Activated CD8-positive, alpha-beta memory T cell treated with anti-CD3 and anti-CD28 coated beads for 4 hours (primary cell): ENCODE measurements at places on chromosomes 13 and 19.

DNA sequence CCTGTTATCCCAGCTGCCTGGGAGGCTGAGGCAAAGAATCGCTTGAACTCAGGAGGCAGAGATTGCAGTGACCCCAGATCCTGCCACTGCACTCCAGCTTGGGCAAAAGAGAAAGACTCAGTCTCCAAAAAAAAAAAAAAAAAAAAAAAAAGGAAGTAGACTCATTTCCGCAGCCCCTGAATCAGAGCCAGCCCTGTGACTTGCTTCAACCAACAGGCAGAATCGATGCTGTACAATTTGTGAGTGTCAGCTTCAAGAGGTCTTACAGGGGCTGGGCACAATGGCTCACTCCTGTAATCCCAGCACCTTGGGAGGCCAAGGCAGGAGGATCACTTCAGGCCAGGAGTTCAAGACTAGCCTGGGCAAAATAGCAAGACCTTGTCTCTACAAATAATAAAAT lies 12.8 kb downstream of the ANKRD27 start:
- DNase-seq = no peak

DNA sequence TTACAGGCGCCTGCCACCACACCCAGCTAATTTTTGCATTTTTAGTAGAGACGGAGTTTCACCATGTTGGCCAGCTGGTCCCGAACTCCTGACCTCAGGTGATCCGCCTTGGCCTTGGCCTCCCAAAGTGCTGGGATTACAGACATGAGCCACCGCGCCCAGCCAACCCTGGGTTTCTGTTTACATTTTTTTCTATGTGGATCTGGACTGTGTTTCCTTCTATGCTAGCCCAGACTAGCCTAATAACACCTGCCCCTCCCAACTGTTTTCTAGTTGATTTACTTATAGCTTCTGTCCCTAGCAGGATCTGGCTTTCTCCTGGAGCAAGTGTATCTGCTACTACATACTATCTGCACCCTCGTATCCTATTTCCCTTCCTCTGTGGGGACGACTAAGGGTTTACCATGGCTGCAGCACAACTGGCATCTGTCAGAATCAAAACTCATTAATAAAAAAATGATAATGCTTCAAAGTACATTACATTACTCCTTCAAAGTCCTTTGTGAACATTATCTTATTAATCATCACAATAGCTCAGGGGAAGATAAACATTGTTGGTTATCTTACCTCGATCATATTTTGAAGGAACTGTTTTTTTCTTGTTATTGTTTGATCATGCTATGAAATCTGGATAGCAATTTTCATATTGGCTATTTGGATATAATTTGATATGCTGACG lies 228.3 kb downstream of the KLF5 start:
- no peak for DNase-seq

DNA sequence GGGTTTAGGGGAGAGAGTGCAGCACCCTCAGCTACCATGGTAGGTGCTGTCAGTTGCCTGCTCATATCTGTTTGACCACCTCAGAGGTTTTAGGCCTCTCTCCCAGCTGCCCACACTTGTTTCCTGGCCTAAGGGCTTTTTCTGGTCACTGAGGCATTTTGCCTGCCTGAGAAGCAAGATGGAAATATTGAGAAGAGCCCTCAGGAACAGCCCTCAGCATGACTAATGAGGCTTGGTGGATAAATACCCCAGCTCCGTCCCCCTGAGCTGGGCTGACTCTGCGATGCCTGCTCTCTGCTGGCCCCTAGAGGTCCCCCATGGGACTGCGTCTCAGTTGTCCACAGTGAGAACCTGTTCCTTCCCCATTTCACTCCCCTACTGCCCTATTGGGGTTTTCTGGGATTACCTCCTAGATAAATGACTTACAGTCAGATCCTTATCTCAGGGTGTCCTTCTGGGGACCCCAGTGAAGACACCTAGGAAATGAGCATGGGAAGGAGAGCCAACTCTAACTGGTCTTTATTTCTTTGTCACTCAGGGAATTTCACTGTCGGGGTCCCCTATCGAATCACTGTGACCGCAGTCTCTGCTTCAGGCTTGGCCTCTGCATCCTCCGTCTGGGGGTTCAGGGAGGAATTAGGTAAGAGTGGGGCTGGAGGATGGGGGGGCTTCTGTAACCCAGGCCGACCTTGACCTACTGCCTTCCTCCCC lies 13.3 kb downstream of the PALM3 start:
- peak; percentile 51 for DNase-seq

DNA sequence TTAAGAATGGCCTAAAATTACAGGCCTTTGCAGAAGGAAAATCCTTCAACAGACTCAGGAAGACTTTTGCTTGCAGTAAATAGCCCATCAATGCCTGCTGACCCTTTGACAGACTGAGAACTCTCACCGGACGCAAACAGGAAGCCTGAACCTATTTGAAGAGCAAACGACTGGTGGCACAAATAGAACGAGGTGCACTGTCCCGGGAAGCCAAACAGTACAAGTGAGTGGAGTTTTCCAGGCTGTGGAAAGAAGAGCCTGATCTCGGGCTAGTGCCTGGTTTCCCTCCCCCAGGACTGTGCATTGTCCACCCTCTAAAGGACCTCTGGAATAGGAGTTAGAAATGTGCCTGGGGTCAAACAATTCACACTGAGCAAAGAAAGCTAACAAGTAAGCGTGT lies 165.5 kb downstream of the FGF14 start:
- no peak for DNase-seq

- no peak for DNase-seq
These were observed 128.2 kb downstream of the STOML3 start for GRCh38 chr13:38862443-38862842.

GRCh38 chr13:92954746-92955145 lies 271.9 kb upstream of the GPC6 start:
- DNase-seq = no peak

DNA sequence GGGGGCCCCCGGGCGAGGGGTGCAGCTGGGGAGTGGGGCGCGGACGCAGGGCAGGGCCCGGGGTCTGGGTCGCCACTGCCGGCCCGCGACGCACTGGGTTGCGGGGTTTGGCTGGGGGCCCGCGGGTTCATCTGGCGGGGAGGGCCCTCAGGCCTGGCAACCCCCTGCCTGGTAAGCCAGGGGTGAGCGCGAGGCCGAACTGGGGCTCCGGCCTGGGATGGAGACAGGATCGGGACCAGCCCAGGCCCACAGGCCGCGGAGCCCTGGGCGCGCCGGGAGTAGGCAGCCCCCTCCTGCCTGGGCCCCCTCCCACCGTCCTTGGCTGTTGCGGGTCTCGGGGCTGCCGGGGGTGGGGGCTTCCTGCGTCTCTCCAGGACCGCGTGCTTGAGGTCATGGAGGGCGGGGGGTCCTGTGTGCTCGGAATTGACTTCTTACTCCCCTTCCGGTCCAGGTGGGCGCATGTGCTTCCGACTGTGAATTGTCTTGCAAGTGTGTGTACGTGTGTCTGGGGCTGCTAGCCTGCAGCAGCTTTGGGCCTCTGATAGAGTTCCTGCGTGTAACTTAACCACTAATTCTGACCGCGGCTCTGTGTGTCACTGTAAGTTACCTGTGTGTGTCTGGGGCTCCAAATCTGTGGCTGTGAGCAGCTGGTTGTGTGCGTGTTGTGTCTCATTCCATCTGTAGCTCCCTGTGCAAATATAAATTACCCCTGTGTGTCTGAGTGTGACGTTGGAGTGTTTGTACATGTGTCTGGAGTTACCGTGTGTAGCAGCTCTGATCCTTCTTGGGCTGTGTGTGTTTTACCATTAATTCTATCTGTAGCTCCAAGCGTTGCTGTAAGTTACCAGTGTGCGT lies 751 bp downstream of the GRAMD1A start:
- peak; percentile 30 for DNase-seq

- DNase-seq = no peak
These were observed 3.5 kb upstream of the CCNP start for GRCh38 chr19:40229926-40230417.

DNA sequence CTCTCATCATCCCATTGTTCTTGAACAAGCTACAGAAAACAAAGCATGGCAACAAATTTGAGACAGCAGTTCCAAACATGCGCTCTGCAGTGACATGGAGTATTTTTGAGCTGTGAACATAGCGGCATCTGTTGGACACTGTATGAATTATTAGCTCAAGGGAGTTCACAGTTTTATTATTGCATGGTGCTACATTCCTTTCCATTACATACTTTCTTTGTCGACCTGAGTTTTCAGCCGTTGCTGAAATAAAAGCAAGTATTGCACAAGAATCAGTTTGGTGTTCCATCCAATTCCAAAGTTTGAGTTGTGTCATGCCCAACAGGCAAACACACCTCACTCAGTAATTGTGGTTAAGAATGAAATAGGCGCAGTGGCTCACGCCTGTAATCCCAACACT lies 30.1 kb upstream of the METTL21C start:
- no peak for DNase-seq

GRCh38 chr13:78576261-78576660 lies 27.1 kb downstream of the POU4F1 start:
- DNase-seq = no peak

GRCh38 chr13:110275931-110276552 lies 30.9 kb downstream of the COL4A1 start:
- DNase-seq = no peak

GRCh38 chr19:924553-925086 lies 1.2 kb upstream of the ARID3A start:
- no peak for DNase-seq

DNA sequence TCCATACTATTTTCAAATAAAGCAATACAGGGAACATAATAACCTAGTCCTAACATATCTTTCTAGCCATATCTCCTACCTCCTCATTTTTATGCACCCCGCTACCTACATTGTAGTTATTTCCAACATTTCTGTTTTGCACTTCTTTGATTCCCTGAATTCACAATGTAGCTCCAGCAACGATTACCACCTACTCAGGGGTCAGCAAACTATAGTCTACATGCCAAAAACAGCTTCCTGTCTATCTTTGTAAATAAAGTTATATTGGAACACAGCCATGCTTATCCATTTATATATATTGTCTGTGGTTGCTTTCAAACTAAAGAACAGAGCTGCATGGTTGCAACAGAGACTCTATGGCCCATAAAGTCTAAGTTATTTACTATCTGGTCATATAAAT lies 16.7 kb downstream of the MYCBP2 start:
- no peak for DNase-seq

- no peak for DNase-seq
These were observed 100.3 kb downstream of the ARHGEF7 start for GRCh38 chr13:111215081-111216047.

GRCh38 chr13:52394586-52394985 lies 11.4 kb downstream of the THSD1 start:
- DNase-seq = no peak

DNA sequence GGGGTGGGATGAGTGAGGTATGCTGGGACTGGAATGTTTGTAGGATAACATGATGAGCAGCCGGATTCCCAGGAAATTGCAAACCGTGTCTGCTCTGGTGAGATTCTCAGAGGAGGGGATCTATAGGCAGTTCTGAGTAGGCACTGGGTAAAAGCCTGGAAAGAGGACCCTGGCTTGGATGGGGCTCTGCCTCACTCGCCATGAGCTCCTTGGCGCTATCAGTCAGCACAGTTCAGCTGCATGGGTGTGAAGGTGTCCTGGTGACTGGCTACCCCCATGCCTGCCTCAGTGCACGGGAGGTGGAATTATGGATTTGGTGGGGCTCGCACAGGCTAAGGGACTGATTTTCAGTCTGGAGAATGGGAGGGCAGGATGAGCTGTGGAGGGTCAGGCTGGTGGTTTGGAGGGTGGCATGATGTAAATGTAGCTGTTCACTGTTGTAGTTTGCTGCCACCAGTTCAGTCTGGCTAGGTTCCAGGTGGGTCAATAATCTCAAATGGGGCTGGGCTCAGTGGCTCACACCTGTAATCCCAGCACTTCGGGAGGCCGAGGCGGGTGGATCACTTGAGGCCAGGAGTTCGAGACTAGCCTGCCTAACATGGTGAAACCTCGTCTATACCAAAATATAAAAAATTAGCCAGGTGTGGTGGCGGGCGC lies 9.2 kb upstream of the ZNF627 start:
- no peak for DNase-seq

DNA sequence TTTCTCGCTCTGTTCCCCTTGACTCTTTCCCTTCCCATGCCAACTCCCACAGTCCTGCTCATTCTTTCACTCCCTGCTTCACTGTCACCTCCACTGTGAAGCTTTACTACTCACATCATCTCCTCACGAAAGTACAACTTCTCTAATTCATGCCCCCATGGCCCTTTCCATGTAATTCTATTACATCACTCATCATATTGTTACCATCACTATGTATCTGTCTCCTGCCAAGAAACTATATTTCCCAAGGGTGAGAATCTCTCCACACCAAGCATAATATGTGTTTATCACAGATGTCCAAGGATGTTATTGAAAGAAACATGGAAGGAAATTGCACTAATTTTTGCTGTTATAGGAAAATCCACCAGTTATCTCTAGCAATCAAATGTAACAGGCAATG lies 37.2 kb upstream of the LRCH1 start:
- DNase-seq = no peak

GRCh38 chr13:86689911-86690310 lies 890.7 kb upstream of the SLITRK6 start:
- DNase-seq = no peak

- DNase-seq = no peak
These were observed 27.1 kb downstream of the MBNL2 start for GRCh38 chr13:97249093-97249795.
